Activated CD4-positive, alpha-beta T cell treated with anti-CD3 and anti-CD28 coated beads for 48 hours (primary cell): ENCODE measurements at places on chromosomes 5 and 9.
A peak's percentile ranks its signal among the peaks of the same experiment; 100 is the strongest.

DNA sequence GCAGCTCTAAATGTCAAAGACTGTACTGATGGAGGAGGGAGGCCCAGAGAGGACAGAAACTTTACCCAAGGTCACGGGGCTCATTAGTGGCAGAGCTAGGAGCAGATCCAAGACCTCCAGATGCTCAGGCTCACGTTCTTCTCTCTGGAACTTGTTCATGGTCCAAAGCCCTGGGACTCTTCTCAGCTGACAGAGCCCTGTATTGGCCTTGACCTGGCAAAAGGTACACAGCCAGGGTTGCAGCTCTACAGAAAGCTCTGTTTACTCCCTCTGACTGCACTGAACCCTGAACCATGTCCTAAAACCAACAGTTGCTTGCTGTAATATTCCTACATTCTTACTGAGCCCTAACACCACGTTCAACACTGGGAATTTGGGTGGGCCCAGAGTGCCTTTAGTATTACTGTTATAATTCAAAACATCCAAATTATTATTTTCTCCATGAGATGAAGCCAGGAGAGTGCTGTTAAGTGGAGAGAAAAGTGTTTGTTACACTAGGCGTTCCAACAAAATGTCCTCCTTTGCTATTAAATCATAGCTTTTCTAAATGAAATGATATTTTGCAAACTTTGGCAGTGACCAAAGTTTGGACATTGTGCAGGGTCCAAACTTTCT is 602.4 kb upstream of the CLINT1 start:
- DNase-seq: no peak

DNA sequence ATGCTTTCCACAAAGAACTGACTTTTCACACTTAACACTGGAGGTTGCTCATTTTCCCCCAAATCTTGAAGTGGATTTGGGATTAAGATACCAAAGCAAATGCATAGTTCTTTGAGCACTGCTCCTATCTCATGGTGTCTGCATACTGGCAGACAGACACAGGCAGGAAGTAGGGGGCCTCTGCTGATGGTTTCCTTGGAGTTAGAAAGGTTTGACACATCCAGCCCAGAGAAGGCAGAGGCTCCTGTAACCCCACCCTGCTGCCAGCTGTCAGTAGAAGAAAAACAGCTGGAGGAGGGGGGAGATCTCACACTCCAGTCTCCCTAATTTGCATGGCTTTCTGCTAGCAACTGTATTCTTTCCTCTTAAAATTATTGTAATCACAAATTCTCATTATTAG is 44.1 kb downstream of the APTX start:
- no peak for DNase-seq

- DNase-seq: no peak
These were observed 43.6 kb upstream of the RAD23B start for GRCh38 chr9:107239474-107239873.

- no peak for DNase-seq
These were observed 4.0 kb upstream of the THBS4 start for GRCh38 chr5:80031109-80031508.

GRCh38 chr5:90201923-90202322 is 207.6 kb downstream of the CETN3 start:
- DNase-seq: no peak

DNA sequence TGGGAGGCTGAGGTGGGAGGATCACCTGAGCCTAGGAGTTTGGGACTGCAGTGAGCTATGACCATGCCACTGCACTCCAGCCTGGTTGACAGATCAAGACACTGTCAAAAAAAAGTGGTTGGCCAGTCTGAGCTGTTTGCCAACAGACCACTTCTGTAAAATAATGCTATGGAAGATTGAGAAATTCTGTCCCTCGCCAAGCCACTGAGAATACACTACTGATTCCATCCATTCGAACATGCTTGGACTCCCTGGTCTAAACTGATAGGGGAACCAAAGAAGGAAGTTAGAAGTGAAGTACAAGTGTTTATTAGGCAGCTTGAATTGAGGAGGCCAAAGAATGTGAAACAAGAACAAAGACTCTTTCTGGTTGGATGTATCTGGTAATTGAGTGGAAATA is 27.2 kb downstream of the ENC1 start:
- DNase-seq: no peak

- no peak for DNase-seq
These were observed 27.2 kb upstream of the NOTCH1 start for GRCh38 chr9:136572828-136573625.

DNA sequence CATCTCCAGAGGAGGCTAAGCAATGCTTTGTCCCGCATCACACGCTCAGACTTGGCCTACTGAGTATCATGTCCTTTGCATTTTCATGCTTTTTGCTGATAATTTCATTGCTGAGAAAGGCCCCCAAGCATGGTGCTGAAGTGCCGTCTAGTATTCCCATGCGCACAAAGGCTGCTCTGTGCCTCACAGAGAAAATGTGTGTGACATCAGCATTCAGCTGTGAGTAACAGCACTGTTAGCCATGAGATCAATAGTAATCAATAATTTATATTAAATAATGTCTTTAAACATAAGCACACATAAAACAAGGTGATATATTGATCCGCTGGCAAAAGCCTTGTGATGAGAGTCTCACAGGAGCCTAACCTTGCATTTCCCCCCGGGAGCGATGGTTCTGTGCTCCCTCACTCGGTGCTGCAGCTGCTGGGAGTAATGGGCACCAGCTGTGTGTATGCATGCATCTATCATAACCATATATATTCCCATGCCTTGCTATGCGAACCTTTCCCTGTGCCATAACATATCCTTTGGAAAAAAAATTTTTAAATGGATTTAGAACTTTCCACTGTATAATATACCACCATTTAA is 50.4 kb upstream of the RNF130 start:
- DNase-seq: no peak

- DNase-seq: no peak
These were observed 68.2 kb downstream of the PHF2 start for GRCh38 chr9:93644397-93645088.

DNA sequence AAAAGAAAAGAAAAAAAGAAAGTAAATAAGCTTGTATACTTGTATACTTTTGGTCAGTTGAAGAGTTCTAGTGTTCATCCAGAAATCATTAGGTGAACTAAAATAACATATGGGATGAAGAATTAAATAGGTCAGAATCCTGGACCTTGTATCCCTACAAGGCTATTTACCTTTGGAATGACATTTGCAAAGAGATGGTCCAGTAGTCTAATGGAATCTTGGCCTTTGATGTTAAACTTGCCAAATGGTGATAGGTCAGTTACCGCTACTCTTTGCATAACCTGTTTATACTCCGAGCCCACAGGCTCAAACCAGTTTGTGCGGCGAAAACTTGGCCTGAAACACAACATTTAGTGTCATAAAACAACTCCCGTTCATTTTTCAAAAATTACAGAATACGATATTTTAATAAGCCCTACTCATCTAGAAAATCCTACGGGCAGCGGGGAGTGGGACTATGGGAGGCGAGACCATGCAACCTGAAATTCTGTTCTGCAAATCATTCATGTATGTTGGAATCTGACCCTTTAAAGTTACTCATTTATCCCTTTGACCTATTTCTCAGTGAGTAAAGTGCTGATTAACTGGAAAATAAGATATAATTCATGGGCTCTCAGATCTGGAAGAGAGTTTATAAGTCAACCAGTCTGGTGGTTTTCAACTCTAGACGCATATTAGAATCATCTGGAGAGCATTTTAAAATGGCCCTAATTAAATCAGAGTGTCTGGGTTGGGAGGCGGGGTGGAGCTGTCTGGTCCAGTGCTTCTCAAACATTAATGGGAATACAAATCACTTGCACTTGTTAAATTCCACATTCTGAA is 38.6 kb downstream of the DMGDH start:
- DNase-seq: no peak

GRCh38 chr5:9529513-9529912 is 16.4 kb downstream of the SEMA5A start:
- DNase-seq: no peak

DNA sequence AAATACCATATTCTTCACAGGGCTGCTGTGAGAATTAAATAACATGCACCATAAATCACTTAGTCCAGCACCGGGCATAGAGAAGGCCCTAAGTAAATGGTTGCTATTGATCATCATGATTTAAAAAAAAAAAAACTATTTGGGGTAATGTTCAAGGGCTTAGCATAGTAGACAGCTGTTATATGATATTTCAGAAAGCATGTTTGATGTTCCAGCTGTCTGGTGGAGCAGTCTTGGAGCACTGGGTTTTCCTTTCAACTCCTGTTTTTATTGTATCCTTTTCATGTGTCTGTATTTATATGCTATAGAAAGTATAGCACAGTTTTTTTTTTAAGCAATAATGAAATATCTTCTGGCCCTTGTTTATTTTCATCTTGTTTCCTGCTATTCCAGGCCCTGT is 28.0 kb upstream of the TOMM5 start:
- no peak for DNase-seq

DNA sequence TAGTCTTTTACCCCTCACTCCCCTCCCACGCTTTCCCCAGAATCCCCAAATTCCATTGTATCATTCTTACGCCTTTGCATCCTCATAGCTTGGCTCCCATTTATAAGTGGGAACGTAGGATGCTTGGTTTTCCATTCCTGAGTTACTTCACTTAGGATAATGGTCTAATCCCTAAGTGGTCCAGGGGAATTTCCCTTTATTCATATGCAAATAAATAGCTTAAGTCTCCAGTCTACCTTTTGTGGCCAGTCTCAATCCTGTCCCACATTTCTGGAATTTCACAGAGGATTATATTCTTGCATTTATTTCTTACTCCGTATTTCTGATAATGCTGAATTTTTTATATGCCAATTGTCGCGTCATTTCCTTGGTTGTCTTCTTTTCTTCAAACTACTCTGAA is 245.6 kb upstream of the DAB2 start:
- no peak for DNase-seq

DNA sequence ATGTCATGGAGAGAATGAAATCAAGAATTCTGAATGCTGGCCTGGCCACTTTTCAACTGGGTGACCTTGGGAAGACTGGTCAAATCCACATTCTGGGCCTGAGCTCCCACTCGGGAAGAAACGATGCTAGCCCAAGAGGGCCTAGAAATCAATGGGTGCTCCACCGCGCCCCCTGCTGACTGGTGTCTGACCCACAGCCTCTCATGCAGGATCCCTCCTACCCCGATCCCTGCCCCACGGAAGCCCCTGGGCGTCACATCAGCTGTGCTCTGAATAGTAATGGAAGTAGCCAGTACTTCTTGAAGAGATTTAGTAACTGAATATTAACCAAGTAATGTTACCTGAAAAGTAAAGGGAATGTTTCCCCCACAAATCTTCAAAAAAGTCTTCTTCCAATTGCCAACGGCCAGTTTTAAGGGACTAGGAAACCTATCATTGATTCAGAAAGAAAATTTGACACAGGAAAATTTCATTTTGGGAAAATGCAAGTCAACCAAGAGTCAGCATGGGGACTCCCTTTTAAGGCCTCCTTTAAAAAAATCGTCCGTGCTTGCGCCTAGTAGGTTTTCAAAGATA is 43.9 kb downstream of the CRB2 start:
- DNase-seq: peak; percentile 57

GRCh38 chr9:14111696-14112095 is 202.2 kb downstream of the NFIB start:
- DNase-seq: no peak

DNA sequence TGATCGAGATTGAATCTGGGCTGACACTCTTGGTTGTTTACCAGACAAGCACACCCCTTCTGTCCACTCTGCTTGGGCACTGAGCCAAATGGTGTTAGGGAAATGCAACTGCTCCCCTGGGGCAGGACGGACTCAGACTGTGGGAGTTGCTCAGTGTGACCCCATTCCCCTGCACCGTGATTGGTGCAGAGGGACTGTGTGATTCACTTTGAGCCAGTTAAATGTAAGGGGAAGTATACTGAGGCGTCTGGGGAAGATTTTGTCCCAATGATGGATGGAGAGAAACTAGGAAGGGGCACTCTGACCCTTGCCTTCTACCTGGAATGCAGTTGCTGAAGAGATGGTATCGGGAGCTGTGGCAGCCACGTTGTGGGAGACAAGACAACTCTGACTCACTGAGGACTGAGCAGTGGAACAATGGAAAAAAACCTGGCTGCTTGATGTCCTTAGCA is 196.0 kb upstream of the ANKRD55 start:
- no peak for DNase-seq

- no peak for DNase-seq
These were observed 335.3 kb upstream of the PANK3 start for GRCh38 chr5:168914491-168914890.

DNA sequence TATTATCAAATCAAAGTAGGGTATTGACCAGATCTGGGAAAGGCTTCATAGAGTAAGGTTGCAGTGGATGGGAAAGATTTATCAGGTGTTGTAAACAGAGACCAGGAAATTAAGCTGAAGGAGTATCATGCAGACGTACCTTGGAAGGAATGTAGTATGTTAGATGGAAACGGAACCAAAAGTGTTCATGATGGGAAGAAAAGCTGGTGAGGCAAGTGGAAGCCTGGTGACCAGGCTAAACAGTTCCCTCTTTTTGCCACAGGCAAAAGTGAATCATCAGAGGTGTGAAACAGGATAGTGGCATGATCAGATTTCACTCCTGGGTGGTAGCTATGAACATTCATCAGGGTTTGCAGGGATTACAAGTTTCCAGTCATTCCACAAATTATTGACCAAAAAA is 780.1 kb upstream of the DMAC1 start:
- no peak for DNase-seq

DNA sequence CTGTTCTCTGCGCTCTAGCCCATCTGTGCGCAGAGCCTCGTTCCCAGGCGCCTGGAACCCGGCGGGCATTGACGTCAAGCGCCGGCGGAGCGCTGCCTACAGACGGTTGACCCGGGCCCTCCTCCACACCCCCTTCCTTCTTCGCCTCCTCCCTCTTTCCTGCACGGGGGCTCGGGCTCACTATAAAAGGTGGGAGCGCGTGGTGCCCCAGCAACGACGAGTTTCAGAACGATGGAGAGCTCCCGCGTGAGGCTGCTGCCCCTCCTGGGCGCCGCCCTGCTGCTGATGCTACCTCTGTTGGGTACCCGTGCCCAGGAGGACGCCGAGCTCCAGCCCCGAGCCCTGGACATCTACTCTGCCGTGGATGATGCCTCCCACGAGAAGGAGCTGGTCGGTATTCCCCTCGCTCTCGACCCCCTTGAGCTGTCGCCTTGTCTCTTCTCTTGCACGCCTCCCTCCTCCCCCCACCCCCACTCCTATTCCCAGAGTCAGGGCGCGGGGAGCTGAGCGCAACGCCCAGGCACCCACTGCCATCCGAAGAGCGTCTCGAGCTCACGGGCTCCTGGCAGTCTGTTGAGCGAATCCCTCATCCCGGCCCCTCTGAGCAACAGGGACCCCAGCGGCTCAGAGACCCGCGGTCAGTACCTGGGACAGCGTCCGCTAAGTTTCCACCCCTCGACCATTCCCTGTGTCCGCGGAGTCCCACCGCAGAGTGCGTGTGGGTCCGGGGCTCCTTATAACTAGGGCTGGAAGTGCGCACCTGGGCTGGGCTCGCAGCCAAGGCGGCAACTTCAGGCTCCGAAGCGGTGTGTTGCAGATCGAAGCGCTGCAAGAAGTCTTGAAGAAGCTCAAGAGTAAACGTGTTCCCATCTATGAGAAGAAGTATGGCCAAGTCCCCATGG is at the start of gene CARTPT:
TSS of gene CARTPT (plus strand) at position 213 of the 902 bp plus-strand sequence. CDS start at position 232, 19 bp downstream.
- peak; percentile 6 for DNase-seq
